T-helper 9 cell (primary cell): ENCODE measurements at places on chromosomes 2 and 18.

- DNase-seq = peak; percentile 50
Measured at GRCh38 chr2:172086241-172087206, 1.2 kb downstream of the DLX1 start.

DNA sequence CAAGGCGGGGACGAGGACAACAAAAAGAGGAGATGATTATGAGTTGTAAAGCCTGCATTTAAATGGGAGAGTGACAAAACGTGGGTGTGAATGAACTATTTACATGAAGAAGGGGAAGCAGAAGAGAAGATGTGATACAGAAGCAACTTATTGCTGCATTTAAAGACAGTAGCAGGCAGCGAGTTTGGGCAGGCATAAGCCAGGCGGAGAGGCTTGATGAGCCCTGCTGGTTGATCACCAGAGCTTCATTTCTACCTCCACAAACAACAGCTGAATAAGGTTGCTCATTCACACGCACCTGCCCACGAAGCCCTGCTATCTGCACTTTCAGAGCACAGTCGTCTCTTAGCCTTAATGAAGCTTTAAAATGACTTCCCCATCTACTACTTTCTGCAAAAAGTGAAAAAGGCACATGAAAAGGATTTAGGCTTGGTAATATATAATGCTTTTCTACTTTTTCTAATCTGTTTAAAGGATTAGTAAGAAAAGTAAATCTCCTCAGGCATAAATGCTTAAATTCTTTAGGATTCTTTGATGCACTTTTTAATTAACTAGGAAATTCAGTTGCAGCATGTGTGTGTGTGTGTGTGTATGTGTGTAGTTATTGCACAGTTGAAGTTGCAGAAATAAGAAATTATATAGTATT is 3.1 kb downstream of the SLC38A11 start:
- DNase-seq = no peak

DNA sequence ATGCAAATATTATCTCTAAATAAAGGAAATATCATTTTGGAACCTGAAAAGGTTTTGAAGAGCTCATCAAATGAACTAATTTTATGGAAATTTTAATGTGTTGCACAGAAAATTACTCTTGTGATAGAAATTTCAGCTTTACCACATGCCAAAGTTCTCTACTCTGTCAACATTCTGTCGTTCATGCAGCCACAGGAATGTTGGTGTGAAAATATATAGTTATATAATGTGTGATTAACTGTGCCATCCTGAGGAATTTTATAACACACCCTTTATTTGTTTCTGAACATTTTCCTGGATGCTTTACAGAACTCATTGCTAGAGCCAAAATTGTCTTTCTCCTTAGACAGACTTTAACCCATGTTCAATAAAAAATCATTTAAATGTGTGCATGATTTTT is 202.5 kb upstream of the SLC8A1 start:
- no peak for DNase-seq

DNA sequence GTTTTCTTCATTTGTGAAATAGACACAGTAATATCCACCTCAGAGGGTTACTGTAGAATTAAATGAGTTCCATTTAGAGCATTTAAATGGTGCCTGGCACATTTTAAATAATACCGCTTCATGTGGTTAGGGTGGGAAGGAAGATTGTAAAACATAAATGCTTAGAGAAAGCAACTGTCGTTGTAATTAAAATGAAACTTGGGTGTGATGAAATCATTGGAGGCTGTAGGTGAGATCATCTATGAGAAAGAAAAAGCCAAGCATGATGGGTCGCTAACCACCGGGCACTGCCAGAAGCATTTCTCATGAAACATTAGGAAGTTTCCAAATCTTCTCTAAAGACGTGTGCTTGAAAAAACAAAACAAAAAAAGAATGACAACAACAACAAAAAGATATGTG is 8.2 kb upstream of the SLC39A10 start:
- no peak for DNase-seq

DNA sequence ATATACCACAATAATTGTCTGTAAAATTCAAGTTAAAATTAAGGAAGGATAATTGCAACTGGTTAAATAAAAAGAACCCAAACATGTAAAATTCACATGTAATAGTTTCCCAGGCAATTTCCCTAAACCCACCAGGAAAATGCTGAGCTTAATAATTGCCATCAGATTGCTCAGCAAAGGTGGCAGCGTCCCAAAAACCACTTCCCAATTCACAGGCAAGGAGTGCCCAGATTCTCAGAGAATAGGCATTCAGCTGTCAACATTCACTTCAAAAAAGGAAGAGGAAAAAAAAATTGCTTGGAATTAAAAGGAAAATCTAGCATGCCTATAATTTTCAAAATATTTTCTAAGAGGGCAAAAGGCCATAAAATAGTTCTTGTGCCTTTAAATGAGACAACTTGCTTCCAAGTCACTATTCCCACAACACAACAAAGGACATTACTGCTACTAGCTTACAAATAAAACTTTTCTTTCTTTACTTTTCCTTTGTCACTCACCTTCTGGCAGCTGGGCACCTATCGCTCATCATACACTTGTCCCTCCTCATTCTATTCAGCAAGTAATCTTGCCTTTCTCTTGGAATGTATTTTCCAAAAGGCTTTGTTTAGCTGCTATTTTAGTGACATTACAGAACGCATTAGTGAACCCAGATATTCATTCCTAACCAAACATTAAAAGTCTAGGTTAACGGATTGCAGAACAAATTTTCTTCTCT is 15.2 kb downstream of the SRBD1 start:
- DNase-seq = no peak

GRCh38 chr2:65059071-65059470 is 2.9 kb downstream of the CEP68 start:
- DNase-seq = no peak

DNA sequence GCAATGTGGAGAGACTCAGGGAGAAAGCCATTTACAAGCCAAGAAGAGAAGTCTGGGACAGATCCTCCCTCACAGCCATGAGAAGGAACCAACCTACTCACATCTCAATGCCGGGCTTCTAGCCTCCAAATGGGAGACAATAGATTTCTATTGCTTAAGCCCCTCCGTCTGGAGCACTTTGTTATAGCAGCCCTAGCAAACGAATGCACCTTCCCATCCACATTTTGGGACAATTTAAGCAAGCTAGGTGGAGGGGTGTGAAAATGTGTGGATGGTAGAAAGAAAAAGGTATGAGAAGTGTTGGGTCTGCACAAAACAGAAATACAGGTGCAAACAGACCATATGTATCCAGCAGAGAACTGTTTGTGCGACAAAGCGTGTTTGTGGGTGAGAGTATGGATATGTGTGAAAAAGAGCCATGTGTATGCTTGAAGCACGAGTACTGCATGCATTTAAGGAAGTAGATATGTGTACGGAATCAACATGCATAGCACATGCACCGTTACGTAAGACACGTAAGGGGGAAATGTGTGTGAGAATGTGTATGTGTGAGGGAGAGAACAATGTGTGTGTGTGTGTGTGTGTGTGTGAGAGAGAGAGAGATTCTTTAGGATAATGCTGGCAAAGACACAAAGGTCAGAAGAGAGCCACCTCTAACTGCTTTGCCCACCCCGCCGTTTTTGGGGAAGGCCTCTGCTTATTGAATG is 13.1 kb upstream of the E2F6 start:
- no peak for DNase-seq

GRCh38 chr2:31831585-31831984 is 179.2 kb downstream of the MEMO1 start:
- no peak for DNase-seq

DNA sequence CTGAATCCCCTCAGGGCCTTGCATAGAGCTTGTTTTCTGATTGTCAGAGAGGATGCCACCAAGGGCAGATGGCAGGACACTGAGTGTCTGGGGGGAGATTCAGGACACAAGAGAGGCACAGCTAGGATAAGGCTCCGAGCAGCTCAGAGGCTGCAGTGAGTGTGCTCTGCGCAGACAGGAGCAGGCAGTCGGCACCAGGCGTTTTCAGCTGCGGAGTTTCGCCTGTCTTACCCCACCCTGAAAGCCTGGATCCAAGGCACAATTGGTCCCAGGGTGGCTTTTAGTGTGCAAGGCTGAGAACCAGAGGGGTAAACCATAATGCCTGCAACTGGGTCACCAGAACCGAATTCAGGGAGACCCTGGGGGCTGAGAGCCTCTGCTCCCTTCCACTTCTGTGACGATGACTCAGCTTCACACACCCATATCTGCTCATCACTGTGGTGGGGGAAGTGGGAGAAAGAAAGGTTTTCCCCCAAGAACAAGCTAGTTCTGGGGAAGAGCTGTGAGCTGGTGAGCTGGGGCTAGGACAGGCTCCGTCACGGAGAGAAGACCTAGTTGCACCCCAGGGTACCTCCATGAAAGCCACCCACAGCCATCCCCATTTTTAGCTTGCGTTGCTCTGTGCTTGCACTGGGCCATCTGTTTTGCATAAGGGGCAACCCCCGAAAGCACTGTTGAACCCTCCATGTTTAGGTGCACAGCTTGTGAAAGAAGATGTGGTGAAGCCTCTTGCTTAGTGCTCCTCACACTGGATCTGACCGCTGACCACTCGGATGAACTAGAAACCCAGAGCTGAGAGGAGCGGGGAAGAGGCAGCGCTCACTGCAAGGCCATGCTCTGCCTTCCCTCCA is 173.7 kb downstream of the CELF4 start:
- DNase-seq = no peak

DNA sequence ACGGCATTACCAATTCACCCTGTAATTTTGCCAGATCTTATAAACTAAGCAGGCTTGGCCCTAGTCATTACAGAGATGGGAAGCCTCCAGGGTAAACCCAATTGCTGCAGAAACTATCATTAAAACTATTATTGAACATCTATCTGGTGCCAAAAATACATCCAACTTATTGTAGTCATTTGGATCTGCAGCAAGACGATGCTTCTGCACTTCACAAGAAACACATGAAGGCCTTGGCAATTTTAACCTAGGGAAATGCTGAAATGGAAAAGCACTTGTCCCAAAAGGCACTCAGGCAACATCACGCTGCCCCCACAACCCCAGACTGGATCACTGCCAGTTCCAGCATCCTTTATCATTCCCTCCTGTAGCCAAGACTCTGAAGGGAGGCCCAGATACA is 85.3 kb upstream of the ACVR2A start:
- DNase-seq = no peak

- DNase-seq = no peak
Measured at GRCh38 chr2:216688731-216689340, 6.5 kb downstream of the IGFBP5 start.

GRCh38 chr2:160109939-160110673 is 47.7 kb upstream of the PLA2R1 start:
- DNase-seq = peak; percentile 12

DNA sequence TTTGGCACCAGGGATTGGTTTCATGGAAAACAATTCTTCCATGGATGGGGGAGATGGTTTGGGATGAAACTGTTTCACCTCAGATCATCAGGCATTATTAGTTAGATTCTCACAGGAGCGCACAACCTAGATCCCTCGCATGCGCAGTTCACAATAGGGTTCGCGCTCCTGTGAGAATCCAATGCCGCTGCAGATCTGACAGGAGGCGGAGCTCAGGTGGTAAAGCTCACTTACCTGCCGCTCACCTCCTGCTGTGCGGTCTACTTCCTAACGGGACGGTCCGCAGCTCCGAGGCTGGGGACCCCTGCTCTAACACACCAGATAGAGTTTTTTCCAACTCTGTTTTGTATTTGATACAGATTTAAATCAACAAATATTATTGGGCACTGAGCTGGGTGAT is 286.5 kb downstream of the MTX2 start:
- DNase-seq = no peak

DNA sequence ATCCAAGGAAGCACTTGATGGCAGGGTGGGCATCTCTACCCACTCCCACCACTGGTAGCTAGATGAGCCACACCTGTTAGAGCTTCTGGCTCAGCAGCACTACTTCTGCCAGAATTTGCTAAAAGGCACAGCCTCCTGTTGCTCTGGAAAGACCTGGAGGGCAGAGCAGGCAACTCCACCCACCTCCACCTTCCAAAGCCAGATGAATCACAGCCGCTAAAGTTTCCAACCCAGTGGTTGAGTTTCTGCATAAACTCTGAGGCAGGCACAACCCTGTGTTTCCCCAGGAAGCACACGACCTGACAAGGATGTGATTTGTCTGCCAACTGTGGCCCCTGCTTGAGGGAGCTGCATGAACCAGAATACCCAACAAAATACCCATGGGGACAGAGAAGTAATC is 111.6 kb upstream of the GCFC2 start:
- no peak for DNase-seq

DNA sequence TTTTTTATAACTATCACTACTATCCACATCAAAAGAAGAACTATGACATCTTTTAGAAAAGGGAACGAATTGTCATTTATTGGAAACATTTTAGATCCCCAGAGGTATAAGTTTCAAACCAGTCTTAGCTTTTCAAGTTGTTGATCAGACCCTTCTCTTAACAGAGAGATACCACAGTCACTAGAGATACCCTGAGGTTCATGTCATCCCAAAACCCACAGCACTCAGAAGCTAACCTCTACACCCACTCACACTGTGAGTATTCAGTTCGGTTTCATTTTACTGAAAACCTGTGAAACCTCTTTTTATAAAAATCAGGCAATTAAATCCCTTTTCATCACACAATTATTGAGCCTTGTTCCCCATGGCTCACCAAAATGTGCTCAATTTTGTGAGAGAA is 156.2 kb downstream of the DTNA start:
- no peak for DNase-seq

DNA sequence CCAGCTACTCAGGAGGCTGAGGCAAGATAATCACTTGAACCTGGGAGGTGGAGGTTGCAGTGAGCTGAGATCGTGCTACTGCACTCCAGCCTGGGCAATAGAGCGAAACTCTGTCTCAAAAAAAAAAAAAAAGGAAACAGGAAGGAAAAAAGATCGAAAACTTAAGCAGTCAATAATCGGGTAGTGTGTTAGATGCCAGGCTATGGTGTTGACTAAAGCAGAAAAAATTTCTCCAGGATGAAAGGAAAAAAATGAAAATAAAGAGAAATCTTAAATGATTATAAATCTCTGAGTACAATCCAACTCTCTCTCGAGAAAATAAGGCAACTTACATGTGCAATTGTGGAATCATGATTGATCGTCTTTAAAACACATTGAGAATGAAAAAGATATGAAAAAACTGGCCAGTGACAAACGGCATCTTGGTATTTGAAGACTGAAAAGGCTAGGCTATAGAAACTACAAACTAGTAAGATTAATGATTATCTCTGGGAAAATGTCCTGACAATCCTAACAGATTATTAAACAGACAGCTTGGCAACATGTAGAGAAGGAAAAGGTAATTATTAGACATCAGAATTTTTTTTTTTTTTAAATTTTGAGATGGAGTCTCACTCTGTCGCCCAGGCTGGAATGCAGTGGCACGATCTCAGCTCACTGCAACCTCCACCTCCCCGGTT is 16.3 kb upstream of the EPHA4 start:
- DNase-seq = no peak

- no peak for DNase-seq
Measured at GRCh38 chr2:156745619-156746018, 309.4 kb downstream of the GPD2 start.

- DNase-seq = no peak
Measured at GRCh38 chr2:179596018-179596417, 265.4 kb downstream of the ZNF385B start.
